AG04450 (cell line): ENCODE measurements at places on chromosomes 1 and 21.

- DNase-seq, result no peak
Measured at GRCh38 chr21:41610042-41610839, 102.3 kb upstream of the TMPRSS2 start.

GRCh38 chr1:28180306-28181305, 4.1 kb upstream of the PTAFR start:
- DNase-seq, result no peak

- no peak for DNase-seq
Measured at GRCh38 chr1:29379443-29380073, 143.2 kb downstream of the PTPRU start.

DNA sequence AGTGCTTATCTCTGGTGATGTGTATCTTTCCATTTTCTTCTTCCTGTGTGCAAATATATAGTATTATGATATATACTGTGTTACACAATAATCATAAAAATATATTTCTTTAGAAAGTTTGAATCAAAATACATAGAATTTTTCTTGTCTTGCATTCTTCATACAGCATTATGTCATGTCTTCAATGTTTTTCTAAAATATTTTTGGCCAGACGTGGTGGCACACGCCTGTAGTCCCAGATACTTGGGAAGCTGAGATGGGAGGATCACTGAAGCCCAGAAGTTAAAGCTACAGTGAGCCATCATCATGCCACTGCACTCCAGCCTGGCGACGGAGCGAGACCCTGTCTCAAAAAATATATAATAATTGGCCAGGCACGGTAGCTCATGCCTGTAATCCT, 41.6 kb downstream of the IL6R start:
- DNase-seq, result no peak

- no peak for DNase-seq
Measured at GRCh38 chr1:172843444-172843843, 184.5 kb downstream of the FASLG start.

GRCh38 chr21:44547656-44548331, 3.5 kb downstream of the KRTAP10-2 start:
- DNase-seq, result no peak
